ENCODE measurements at places on chromosomes 6 and 20.

DNA sequence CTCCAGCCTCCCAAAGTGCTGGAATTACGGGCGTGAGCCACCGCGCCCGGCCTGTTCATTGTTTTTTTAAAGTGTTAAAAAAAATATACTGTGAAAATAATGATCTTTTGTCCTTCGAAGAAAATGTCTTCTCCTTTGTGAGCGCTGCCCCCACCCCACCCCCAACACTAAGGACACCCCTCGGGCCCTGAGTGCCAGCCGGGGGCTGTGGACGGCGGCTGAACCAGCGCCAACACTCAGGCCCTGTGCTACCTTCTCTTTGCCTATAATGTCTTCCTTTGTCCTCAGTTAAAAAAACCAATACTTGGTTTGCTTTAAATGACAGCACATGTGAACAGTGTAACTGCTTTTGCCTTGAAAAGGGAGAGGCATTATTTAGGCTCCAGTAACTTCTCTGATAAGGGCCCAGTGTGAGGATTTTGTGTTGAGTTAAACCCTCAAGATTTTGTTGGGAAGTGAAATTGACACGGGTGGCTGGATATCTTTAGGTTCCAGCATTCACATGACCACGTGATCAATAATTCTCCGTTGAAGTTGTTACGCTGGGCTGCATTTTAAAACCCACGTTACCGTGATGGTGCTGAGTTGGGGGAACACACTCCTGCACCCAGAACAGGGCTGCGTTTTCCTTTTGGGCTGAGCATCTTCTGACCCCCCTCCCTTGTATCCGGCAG lies 9.5 kb upstream of the ADRM1 start:
- DNase-seq, result no peak

- no peak for DNase-seq
These were observed 194.0 kb upstream of the EYA4 start for GRCh38 chr6:133047065-133047665.

DNA sequence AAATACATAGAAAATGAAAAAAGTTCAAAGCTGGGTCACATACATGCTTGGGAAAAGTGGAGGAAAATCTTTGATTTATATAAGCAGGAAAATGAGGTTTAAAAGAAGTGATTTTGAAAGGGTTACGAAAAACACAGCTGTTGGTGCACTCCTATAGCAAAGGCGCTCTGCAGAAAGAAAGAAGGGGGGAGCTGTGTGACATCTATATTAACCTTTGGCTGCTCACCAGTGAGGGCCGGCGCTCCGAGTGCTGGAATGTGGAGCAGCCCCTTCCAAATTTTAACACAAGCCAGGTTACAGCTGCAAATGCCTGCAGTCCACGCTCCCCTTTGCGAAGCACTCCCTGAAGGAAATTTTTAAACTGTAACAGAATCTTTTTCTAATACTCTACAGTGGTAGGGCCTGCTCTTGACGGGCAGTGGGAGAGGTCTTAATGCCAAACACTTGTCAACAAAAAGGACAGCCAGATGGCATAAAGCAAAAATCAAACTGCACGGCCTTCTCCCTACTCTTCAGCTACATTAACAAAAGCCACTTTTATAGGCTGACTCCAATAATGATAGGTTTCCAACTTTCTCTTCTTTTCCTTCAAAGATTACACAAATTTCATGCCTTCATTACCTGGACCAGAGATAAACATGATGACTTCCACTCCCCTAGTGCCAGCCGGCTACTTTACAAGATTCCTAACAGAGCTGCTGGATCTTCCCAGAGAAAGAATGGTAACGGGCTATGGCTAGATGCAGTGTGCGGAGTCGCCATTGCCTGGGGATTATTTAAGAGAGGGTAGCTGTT lies 4.8 kb downstream of the BMP7 start:
- no peak for DNase-seq

GRCh38 chr20:56722042-56722441 lies 92.9 kb downstream of the TFAP2C start:
- no peak for DNase-seq

DNA sequence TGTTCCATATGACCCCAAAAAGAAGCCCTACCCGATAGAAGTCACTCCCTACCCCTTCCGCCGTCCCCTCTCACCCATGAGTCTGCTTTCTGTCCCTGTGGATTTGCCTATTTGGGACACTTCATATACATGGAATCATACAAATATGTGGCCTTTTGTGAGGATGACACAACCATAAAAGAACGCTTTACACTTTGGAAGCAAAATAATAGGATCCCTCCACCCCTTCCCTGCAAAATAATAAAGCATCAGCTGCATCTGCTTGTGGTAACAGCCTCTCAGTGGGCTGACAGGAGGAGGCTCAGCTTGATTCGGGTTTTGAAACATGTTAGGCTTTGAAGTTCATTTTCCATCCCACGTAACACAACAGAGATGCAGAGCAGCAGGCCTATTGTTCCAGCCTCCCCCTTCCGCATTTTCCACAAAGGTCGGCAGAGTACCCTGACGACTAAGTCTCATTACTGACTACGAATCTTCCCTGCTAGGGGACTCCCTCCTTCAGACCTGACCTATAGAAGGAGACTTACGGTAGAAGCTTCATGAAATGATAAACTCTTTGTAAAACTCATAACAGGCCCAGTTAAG lies 99.1 kb downstream of the ALDH8A1 start:
- DNase-seq, result no peak

DNA sequence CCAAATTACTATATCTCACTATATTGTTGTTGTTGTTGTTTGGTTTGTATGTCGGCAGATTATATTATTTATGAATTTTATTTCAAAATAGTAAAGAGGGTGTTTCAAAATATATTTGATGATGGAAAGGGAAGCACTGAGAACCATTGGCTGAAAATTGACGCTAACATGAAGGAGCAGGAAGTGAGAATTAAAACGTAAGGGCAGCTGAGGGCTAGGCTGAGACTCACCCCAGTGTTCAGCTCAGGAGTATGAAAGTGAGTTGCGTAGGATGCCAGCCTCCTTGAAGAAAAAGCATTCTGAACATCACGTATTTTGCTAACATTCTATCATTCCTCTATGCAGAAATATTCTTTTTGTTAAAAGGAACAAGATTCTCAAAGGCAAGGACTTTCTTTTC lies 10.7 kb upstream of the IPCEF1 start:
- no peak for DNase-seq

All from NCI-H510A treated with DMSO at 0.1 percent for 48 hours (cell line).